ENCODE measurements at places on chromosomes 4 and X.

- DNase-seq = no peak
Observed at GRCh38 chr4:108149588-108150380, 18.9 kb downstream of the LEF1 start.

DNA sequence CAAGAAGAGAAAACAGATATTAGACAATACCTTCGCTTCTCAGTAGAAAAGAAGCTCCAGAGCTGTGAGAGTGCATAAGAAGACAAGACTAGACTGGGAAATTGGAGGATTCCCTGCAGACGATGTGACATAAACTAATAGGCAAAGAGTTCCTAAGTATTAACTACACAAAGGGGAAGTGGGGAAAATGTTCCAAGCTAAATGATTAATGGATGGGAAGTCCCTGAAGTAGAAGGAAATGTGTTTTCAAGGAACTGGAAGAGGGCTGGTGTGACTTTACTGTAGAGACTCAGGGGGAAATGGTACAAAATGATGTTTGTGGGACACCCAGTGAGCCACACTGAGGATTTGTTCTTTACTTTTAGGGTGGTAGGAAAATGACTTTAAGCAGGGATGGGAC lies 69.7 kb upstream of the DCLK2 start:
- DNase-seq = no peak

- no peak for DNase-seq
Observed at GRCh38 chrX:68589372-68589753, 58.1 kb upstream of the STARD8 start.

- no peak for DNase-seq
Observed at GRCh38 chr4:149238097-149238496, 577.5 kb downstream of the IQCM start.

DNA sequence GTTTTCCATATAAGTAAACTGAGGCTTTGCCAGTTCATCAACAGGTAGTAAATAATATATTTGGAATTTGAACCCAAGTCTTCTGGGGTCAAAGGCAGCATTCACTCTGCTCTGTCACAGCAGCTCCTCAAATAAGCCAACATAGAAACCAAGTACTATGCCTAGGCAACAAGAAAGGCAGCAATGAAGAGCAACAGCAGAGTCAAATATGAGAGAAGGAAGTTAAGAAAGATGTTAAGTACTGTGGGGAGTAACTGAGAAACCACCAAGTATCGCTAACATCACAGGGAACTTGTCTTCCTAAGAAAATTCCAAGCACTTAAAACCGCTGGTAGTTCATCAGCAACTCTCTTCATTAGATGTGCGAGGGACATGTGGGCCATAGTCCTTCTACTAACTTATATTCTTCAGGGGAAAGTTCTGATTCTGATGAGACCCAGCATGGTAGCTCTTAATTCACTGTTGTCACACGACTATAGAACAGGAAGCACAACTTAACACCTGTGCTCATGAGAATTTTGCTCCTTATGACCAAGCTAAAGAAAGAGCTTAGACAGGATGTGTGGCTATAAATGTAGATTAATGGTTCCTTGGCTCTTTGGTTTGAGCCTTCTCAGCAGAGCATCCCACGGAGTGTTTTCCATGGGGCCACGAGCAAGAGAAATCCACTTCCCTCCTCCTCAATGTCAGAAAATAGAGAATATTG lies 107.8 kb downstream of the AR start:
- DNase-seq = no peak

DNA sequence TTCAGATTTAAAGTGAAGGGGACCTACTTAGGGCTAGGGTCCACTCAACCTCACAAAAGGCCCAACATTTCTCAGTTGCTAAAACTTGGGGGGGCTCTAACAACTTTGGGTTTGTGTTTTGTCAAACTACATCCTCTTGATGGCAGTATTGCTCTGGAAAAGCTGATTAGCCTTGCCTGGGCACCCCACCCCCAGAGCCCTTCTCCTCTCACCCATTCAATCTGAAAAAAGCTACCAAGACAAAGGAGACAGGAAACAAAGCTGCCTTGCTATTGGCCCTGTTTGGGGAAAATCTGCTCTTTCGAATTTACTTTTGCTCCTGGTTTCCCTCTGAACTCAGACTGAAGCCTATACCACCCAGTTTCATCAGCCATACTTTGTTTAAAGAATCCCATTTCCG lies 195.2 kb upstream of the STK26 start:
- no peak for DNase-seq

DNA sequence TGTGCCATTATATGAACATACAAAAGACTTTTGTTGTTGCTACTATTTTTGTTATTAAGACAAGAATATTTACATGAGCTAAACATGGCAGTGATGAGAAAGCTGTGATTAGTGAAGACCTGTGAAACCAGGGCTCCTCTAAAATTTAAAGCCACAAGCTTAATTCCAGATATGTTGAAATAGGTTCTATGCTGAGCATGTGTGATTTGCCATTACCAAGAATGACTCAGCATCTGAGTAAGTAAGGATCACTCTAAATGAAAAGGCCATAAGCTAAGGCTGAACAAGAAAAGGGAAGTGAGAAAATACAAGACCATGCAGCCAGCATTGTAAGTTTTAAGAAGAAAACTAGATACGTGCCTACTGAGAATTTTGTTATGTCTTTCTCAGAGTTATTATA lies 75.9 kb upstream of the CAMK2D start:
- no peak for DNase-seq

GRCh38 chrX:52923781-52924241 lies 26.7 kb downstream of the FAM156B start:
- DNase-seq = no peak

DNA sequence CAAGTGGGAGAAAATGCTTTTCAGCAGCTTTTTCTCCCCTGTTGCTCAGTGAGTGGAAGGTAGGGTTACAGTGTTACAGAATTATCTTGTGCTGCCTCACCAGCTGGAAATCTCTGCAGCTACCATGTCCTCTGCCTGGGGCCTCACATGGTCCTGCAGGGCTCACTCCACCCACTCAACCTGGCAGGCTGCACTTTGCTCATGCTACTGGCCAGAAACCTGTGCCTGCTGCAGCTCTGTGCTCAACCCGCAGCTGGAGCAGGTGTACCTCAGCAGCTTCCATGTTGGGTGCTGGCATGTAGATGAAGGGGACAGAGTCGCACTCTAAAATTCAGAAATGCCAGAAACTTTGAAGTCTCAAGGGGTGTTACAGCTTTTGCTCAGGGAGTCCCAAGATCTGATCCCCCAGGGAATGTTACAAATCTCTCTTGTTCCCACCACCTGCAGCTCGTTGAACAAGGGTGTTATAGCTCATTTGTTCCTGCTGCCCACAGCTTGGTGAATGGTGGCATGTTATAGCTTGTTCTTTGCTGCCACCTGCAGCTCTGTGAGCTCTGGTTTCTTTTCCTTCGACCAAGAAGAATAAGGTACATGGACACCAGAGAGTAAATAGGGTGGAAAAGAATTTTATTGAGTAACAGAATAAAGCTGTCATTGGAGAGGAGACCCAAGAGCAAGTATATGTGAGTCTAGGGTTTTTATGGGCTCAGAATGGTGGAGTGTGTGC lies 845.8 kb downstream of the TECRL start:
- DNase-seq = no peak

GRCh38 chrX:8897259-8897658 lies 96.1 kb upstream of the FAM9A start:
- no peak for DNase-seq

DNA sequence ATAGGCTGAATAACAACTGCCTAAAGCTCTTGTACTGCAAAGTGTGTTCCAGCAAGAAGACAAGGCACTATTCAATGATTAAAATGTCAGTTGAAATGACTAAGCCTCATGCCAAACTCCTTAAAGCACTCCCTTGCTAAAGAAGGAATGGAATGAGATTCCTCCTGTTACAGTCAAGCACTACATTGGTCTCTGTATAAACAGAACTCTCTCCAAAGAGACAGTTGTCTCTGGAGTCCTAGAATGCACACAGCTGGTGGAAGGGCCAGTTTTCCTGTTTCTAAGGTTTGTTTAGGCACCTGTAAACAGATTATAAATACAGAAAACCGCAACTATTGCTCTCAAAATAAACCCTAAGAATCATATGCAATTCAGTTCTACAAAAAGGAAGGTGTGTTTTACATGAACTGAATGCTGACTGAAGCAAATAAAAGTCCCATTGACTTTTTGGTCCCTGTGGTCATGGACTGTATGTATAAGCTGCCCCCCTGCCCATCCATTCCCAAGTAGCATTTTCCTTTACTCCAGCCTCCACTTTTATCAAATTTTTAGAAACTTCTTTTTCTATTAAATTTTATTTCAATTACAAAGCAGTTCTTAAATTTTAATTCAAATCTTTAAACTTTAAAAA lies 47.0 kb downstream of the FAT1 start:
- DNase-seq = no peak

GRCh38 chrX:55011294-55011693 lies 11.1 kb downstream of the APEX2 start:
- DNase-seq = no peak

- no peak for DNase-seq
Observed at GRCh38 chrX:69506617-69507499, 2.7 kb downstream of the NALF2 start.

- no peak for DNase-seq
Observed at GRCh38 chr4:105624530-105624929, 72.1 kb downstream of the ARHGEF38 start.

DNA sequence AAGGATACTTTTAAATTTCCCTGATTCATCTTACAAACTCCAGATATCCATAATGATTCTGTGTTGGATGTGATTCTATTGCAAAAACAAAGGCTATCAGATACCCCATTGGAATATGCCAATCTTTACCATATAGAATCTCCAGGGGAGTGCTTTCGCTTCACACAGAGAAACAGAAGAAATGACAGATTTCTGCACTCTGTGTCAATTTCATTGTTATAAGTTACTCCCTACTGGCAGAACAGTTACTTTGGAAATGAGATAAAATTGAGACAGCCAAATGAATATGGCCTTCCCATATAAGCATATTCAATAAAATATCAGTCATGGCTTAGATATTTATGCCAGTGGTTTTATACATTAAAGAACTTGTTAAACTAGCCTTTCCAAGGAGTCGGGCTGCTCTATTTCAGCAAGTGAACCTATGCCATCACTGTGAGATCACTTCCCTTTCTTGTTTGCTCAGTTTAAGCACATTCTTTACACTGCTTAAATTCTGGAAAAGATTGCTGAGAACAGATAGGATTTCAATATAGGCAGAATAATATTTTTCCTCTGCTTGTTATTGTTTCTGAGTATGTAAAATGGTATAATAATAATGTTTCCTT lies 127.5 kb upstream of the ANXA10 start:
- DNase-seq = no peak

GRCh38 chrX:37677243-37677642 lies 8.3 kb upstream of the XK start:
- no peak for DNase-seq

- DNase-seq = no peak
Observed at GRCh38 chr4:82851318-82851717, 39.6 kb downstream of the SEC31A start.

DNA sequence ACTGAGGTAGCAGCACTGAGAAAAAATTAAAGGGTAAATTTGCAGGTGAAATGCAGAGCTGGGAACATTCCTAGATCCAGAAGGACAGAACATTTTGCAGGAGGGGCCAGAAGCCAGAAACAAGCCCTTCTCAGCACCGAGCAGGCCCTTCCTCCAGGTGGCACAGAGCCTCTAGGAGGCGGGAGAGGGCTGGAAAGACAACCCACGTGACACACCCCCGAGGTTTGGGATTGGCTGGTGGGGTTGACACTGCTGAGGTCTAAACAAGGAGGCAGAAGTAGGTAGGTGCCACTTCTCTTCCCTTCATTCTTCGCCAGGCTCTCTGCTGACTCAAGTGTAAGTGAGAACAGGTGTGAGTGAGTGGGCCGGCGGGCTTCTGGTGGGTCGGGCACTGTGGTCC lies at the start of gene PAGE4:
TSS of gene PAGE4 (plus strand) at position 288 of the 400 bp plus-strand sequence. CDS start 1,126 bp downstream, outside the sequence.
- no peak for DNase-seq

- DNase-seq = peak; percentile 49
Observed at GRCh38 chrX:103464774-103465117, 54.5 kb downstream of the RAB40A start.

DNA sequence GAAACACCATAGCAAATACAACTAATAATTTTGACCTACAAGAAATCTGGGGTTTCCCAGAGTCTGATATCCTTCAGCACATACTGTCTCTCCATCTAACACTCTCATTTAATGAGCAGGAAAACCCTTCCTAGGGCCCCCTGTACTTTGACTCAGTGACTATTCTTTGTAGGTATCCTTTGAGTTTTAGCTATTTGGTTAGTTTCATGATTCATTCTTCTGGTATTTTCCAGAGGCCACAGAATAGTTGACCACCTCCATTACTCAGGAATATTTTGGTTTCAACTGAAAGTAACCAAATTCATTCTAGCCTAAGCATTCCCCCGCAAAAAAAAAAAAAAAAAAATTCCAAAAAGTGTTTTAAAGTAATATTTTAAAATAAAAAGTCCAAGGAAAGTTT lies 140.0 kb downstream of the IDS start:
- DNase-seq = no peak

DNA sequence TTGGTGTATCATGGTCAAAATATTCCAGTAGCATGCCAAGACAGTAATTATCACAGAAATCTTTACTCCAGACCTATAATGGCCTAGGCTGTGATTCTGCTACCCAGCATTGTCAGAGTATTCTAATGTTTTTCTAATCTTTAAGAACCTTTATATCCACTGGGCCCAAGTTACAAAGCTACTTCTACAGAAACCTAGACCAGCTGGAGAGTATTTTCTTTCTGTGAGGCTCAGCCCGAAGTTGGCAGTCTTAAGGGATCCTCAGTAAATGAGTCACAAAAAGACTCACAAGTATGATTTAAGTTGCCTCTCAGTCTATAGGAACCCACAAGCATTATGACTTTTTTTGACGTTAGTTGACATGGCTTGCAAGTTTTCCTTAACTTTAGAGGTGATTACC lies 638.5 kb upstream of the FAM241A start:
- no peak for DNase-seq

DNA sequence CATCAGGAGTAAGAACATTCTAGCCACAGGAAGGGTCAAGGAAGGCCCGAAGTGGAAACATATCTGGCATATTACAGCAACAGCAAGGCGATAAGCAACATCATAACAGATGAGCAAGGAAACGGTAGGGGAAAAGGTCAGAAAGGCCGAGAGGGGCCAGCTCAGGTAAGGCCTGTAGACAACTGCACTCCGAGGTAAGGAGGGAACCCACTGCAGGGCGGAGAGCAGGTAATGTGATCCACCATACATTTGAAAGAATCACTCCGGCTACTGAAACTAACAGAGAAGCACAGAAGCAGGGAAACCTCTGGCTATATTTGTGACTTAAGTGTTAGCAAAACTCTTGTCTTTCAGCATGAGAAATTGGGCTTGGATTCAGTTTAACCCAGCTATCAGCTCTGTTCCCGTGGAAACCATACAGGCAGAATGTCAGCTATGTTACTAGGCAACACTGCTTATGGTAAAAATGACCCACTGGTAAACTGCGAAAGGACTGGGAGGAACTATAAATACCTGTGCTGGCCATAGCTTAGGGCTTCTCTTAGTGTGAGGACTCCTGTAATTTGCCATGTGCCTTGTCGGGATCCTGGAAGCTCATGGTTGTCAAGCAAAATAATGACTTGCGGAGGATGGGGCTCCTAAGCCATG lies 31.0 kb downstream of the FRYL start:
- no peak for DNase-seq

DNA sequence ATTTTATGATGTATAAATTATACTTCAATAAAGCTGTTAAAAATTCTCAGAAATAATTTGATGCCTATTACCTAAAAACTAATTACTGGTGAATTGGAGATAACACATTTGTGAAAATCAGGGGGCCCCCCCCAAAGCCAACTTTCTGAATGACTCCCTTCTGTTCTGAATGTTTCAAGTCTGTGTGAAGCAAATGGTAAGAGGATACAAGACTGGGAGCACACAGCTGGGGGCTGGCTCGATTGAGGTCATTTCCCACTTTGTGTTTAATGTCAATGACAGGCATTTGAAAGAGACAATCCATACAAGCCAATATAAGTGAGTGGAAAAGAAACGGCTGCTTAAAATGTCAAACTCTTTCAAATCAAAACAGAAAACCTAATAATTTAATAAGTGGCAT lies 155.8 kb downstream of the SH2D1A start:
- no peak for DNase-seq

All from activated gamma-delta T cell treated with anti-CD3 and anti-CD28 coated beads, Interleukin-2, amount 50 U/mL, for 16 hours (primary cell).